ENCODE measurements at places on chromosomes 16 and 17.
A peak's percentile ranks its signal among the peaks of the same experiment; 100 is the strongest.

DNA sequence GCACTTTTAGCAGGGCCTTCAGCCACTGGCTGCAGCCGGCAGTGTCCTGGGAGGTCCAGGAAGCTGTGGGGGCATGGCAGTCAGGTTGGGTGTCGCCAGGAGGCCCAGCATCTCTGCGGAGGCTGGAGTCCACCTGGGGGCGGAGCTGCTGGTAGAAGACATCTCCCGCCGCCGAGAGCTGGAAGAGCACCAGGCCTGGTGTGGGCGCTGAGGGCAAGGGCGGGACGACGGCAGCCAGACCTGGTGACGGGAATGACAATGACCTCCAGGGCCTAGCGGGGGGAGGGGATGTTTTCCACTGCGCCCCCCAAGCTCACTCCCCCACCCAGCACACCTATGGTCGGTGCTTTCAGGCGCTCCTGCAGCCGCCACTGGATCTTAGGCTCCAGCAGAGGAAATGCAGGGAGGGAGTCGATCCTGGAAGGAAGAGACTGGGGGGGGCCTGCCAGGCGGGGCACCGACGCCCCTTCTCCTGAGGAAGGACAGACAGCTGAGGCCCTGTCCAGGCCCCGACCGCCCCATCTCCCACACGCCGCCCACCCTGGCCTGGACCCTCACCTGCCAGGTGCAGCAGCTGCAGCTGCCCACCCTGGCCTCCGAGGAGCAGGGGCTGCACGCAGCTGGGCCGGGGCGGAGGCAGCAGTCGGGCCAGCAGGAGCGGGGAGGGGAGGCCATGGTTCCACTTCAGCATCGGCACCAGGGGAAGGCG, 7.1 kb downstream of the TAF1C start:
- DNase-seq, result no peak

DNA sequence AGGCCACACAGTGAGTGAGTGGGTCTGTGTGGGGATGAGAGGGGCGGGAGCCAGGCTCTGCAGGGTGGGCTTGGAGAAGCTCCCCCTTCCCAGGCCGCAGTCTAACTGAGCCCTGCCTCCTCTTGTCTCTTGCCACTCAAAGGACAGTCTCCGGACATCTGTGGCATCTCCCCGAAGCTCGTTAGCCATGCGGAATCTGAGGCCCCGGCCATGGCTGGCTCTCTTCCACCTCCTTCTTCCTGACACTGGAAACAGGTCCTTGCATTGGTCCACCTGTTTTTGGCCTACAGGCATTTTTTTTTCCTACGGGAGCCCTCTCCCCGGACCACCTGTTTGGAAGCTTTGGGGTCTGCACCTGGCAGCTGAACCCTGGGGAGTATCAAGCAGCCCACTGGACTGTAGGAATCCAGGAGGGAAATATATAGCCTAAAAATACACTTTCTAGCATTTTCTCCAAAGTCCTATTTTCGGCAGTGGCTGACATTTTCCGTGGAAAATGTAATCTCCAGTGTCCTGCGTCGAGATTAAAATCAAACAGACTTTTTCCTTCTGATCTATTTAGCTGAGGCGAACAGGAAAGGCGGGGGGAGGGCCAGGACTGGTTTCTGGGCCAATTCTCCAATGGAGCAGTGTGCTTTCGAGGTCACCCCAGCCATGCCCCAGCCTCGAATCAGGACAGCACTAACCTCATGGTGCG, 9.1 kb downstream of the ATP2A3 start:
- no peak for DNase-seq

DNA sequence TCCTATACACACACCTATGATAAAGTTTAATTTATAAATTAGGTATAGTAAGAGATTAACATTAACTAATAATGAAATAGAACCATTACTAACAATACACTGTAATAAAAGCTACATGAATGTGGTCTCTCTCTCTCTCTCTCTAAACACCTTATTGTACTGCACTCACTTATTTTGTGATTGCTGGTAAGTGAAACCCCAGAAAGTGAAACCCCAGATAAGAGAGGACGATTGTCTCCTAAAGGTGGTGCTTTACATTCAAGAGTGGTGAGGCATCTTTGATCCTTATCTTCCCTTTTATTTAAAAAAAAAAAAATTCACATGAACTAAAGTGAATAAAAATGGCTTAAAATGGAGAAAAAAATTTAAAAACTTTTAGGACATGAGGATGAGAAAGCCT, 80.1 kb upstream of the TRAP1 start:
- DNase-seq, result no peak

GRCh38 chr16:65414284-65414984, 292.6 kb upstream of the CDH11 start:
- DNase-seq, result no peak

DNA sequence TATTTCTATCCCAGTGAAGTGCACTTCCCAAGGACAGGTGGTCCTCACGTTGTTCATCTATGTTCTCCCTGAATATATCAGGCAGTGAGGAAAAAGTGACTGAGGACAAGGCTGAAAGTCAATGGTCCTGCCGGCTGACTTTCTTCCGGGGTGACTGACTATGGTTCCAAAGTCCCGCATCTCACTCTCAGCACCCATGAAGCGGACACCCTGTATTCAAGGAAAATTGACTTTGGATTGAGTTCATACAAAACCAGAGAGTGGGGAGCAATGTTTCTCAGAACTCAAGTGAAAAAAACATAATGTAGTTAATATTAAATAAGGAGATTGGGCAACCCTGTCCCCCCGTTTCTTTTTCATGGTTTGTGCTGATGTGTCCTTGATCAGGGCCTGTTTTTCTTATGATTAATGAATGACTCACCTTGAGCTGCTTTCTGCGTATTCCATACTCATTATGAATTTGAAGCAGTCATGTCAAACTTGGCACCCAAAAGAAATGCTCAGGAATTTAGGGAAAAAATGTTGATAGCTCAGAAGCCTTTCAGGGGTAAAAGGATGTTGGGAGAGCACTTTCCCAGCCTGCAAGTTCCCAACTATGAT, 184.0 kb downstream of the CYLD start:
- DNase-seq, result no peak

- DNase-seq, result no peak
Observed at GRCh38 chr16:78890373-78890895, 710.1 kb downstream of the MAF start.

GRCh38 chr17:6914711-6915110, 81.1 kb upstream of the ALOX12 start:
- DNase-seq, result no peak

DNA sequence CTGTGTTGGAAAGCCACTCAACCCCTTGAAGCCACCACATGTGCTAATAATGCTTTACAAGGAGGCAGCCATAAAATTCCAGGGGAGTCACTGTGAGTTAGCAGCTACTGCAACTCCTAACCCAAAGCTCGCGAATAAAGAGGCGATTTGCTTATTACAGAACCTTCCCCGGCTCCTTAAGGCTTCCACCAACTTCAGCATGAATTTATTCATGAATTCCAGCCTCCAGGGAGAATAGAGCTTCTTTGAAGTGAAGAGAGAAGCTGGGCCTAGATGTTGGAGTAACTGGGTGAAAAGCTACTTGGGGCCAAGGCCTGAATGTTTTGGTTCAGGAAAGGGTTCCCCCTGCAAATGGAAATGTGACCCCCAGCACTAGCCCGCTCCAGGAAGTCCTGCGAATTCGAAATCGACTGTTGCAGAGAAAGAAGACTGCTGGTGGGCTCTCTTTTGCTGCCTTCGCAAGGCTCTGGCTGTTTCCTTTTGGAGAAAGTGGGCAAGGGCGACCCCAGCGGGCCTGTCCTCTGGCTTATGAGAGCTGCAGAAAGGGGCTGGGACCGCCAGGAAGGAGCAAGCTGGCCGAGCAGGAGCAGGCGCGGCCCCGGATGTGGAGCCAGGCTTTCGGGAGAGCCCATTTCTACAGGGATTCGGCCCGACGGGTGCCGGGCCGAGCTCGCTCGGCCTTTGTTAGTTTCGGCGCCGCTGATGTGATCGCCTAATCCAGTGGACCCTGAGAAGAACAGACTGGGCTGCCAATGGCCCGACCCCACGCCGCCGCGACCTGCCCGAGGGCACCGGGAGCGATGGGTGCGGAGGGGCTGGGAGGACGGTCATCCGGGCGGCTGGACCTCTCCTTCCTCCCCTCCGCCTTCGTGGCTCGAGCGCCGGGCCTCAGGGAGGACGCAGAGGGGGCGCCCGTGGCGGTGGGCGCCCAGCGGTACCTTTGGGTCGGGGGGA, 7.6 kb downstream of the CBX8 start:
- no peak for DNase-seq

- DNase-seq, result no peak
Observed at GRCh38 chr16:13150181-13150885, 248.9 kb downstream of the SHISA9 start.

DNA sequence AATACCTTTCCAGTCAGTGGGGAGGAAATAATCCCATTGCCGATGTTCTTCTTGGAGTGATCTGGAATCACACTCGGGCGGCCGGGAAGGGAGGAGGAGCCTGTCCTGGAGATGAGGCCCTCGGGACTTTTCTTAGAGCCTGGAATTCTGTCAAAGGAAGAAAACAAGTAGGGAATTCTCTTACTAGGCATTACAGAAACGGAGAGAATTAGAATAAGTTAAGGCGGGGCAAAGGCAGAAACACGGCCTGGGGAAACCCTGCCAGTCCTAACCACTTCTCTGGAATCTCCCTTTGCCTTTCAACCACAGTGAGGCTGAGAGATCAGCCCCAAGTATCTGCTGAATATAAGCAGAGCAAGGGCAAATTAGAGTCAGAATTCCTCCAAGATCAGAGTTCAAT, 27.8 kb downstream of the USP36 start:
- no peak for DNase-seq

GRCh38 chr17:43125133-43125966, at the start of gene BRCA1:
Gene BRCA1, minus strand, starts transcription at chr17:43125364. Its CDS starts 1,268 bp downstream, at chr17:43124096.
- peak; percentile 89 for DNase-seq

GRCh38 chr16:54204756-54205155, 81.8 kb downstream of the IRX3 start:
- no peak for DNase-seq

- no peak for DNase-seq
Observed at GRCh38 chr17:56756536-56756935, 77.2 kb downstream of the C17orf67 start.

- DNase-seq, result no peak
Observed at GRCh38 chr17:78738278-78738677, 43.8 kb downstream of the CYTH1 start.

DNA sequence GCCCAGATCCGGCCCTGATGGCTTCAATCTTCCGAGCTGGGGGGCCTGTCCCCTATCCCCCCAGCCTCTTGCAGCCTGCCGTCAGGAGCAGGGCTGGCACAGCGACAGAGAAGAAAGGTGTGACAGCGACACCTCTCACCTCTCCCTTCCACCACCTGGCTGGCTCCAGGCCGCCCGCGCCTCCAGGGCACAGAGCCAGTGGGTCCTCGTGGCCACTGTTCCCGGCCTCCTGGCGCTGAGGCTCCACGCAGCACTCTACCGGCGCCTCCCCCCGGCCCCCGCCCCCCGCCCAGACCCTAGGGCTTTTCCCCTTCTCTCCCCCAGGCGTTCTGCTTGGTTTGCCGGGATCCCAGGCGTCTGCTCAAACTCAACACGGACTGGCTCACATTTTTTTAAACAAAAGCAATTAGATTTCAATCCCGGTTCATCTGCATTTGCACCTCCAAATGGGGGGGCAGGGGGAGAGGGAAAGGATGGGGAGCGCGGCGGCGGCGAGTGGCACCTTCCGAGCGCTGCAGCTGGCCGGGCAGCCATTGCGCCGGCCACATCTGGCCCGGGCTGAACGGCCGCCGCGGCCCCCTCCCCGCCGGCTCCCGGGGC, 12.8 kb upstream of the CBX8 start:
- DNase-seq, result no peak

- no peak for DNase-seq
Observed at GRCh38 chr17:48767263-48767774, 38.8 kb upstream of the HOXB13 start.

DNA sequence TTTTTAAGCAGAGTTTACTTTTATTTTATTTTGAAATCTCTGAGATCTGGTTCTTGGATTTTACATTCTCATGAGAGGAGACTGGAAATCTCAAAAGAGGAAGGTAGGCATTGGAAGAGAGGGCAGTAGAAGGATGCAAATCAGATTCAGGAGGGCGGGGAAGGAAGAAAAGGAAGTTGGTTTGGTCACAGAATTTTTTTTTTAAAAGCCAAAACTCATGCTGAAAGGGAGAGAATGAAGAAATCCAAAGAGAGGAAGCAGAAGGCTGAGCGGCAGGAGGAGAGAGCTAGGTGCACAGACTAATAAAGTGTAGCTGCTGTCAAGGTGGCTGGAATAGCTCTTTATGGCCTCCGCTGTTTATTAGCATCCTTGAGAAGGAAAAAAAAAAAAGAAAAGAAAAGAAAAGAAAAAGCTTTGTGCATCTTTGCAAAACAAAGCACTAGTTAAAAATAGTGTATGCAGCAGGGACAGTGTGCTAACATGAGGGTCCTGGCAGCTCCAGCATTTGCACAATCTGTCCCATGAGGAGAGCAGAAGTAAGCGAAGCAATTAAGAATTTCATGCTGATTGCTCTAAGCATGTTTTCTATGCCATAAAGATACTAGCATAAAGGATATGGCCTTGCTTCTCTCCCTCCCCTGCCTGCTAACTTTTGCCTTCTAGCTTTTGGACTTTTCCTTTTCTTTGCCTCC, 194.2 kb downstream of the ZFHX3 start:
- no peak for DNase-seq

DNA sequence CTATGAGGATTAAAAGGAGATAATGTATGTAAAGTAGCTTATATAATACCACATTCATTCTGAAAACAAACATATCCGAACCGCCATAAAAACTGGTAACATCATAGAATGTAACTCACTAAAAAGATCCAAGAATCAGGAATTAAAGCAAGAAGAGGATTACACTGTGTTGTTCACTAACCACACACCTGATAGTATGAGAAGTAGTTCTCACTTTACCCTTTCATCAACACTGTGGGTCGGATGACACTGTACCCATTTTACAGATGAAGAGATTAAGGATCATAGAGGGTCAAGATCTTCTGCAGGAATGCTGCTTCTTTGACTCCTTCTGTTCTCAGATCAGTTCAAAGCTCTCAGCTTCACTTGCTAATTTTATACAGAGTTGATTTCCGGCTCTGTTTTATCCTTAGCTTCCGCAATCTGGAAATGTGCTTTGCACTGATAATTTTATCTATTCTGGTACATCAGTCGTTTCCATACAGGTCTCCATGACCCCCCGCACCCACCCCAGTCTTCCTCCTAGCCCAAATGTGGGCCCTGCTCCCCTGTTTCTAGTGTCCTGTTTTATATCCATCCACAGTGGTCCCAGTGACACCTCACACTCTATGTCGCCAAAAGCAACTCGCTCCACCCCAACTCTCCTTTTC, 288.6 kb upstream of the CCL2 start:
- no peak for DNase-seq

GRCh38 chr17:39756380-39757079, 18.8 kb downstream of the GRB7 start:
- no peak for DNase-seq

DNA sequence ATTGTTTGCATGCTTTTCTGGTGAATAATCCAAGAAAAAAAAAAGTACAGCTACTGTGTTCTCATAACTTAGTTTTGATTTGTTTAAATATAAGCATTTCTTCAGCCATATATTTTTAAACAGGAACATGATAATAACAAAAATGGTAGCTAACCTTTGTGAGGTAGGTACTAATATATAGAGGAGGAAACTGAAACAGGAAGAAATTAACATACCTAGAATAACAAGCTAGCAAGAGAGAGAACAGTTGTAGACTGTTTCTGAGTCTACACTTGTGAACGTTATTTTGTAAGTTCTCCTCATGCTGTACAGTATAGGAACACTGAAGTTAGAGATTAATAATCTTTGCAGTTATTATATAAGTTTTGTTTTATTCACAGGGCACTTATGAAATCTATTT, 49.3 kb downstream of the NSRP1 start:
- DNase-seq, result no peak

Data from stimulated activated CD8-positive, alpha-beta memory T cell treated with anti-CD3 and anti-CD28 coated beads, Interleukin-4, amount 100 ng/mL, for 1 hour (primary cell).